HepG2 (cell line): ENCODE measurements at places on chromosomes 1 and 21.
A peak's percentile ranks its signal among the peaks of the same experiment; 100 is the strongest.

DNA sequence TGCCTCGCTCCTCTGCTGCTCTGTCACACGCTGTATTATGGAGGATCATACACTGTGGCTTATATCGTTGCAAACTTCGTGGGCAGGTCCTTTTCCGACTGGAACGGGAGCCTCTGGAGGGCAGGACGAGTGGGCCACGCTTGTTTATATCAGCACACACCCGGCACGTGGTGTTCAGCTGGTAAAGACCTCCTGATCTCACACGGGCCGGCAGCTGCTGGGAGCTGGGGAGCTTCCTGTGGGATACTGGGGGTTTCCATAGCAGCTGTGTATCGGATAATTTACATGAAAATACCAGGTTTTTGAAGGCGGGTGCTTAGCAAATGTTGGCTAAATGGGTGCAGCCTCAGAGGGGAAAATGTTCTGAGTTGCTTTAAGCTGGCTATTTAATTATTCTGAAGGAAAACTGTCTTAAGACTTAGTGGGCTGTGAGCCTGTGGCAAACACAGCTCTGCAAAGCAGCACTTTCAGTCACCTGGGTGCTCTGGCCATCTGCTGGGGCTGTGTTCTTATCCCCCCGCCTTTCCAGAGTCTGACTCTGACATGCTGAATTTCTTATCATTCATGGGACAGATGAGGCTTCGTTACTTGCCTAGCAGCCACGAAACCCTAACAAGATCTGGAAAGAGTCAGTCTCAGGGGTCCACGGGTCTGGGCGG lies 103.6 kb upstream of the GCLM start:
- DNase-seq = no peak

GRCh38 chr21:43361493-43362296 lies 65.2 kb downstream of the SIK1 start:
- no peak for DNase-seq

GRCh38 chr1:216836316-216836715 lies 113.1 kb upstream of the ESRRG start:
- DNase-seq = no peak

DNA sequence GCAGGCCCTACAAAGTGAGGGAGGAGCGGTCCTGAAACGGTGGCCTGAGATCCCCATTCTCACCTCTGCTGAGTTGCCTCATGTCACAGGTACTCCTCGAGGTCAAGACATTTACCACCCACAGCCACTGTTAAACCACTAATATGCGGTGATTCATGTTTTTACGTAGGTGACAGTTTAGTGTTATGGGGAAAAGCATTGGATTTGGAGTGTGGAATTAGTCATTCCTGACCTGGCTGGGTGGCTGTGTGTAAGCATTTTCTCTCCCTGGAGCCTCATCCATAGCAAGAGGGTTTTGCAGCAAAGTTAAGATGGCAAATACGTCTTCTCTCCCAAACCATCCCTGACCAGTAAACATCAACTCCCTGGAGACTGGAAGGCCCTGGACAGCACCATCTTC lies 57.8 kb upstream of the KCNJ6 start:
- no peak for DNase-seq

DNA sequence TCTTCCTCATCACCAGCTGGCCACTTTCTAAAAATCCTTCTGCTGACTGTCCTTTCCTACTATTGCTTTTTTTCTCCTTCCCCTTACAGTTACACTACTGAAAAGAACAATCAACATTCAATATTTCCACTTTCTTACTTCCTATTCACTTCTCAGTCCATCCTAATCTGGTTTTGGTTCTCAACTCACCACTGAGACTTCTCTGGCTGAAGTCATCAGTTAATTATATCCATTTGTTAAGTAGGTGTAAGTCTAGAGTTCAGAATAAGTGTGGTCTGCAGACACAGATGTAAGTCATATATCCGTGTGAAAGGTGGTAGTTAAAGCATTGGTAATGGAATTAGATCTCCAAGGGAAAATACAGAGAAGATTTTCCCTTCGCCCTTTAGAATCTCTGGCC lies 21.4 kb downstream of the PEA15 start:
- DNase-seq = no peak

- peak; percentile 47 for DNase-seq
Measured at GRCh38 chr1:244341455-244342450, 110.0 kb downstream of the ADSS2 start.

GRCh38 chr1:216984536-216984935 lies 261.3 kb upstream of the ESRRG start:
- DNase-seq = no peak

GRCh38 chr1:112004076-112004475 lies 14.6 kb upstream of the KCND3 start:
- no peak for DNase-seq

DNA sequence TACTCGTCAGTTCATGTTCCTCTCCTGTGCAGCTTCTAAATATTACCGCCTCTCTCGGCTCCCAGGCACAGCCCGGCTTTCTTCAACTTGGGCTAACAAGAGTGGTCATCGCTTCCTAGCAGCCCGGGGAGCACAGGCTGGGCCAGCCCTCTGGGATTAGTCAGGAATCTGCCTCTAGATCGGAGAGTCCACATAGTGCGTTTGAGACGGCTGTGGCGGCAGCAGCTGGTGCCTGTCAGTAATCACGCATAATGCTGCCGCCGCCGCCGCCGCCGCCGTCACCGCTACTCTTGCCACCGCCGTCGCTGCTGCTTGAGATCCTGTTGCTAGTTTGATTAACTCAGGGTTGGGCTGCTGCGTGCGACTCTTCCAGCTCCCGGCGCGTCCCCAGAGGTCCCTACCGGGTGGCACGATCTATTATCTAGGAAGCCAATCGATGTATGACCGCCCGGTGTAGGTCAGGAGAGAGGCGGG lies at the start of gene RXRG:
RXRG (minus strand) TSS at position 230 of the 474 bp plus-strand sequence. CDS start 233 bp downstream, outside the sequence.
- DNase-seq = no peak

GRCh38 chr1:229848752-229849677 lies 218.0 kb upstream of the GALNT2 start:
- DNase-seq = peak; percentile 38

DNA sequence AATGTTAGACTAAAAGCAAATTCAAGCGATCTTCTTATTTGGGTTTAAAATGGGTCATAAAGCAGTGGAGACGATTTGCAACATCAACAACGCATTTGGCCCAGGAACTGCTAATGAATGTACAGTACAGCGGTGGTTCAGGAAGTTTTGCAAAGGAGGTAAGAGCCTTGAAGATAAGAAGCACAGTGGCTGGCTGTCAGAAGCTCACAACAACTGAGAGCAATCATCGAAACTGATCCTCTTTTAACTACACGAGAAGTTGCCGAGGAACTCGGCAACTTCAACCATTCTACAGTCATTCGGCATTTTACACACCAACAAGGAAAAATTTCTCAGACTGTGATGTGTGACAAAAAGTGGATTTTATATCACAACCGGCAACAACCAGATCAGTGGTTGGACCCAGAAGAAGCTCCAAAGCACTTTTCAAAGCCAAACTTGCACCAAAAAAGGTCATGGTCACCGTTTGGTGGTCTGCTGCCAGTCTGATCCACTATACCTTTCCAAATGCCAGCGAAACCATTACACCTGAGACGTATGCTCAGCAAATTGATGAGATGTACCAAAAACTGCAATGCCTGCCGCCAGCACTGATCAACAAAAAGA lies 47.9 kb downstream of the ASH1L start:
- DNase-seq = no peak
